Stimulated activated CD4-positive, alpha-beta T cell treated with anti-CD3 and anti-CD28 coated beads, Interleukin-15, amount 100 ng/mL, for 1 hour (primary cell): ENCODE measurements at places on chromosomes 3 and 15.

DNA sequence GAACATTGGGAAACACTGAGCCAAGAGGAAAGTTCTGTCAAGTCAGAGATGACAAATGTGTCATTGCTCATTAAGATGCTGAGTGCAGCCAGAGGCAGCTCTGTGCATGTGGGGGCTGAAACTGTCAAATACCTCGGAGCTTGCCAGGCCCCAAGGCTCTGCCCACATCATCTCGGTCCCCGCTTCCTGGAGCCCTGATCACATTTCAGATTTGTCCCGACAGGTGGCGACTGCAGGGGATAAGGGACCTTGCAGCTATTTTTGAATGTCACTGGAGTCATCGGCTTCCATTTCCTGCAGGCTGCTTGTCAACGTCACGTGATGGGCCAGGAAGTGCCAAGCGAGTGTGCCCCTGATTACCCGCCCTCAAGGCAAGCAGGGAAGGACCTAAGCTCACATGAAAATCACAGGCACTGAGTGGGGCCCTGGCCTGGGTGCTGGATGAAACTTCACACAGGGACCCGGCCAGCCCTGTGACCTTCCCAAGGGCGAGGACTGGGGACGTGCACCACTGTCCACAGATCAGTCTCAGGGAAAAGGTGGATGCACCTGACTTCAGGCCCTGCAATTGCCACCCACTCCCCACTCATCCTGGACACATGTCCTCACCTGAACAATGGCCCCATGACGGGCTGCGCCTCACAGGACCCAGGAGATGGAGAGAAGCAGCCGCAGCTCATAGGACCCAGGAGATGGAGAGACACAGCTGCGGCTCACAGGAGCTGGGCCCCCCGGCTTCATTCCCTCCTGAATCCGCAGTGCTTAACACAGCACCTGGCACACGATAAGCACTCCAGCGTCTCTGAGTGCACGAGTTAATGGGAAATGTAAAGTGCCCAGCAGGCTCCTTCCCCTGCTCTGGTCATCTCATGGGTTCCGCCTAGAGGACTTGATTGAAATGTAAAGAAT is 73.4 kb downstream of the NUP210 start:
- peak; percentile 39 for DNase-seq

- DNase-seq = no peak
Measured at GRCh38 chr15:73550190-73550589, 83.0 kb downstream of the NPTN start.

- no peak for DNase-seq
Measured at GRCh38 chr15:62770752-62771151, 271.8 kb upstream of the TPM1 start.

DNA sequence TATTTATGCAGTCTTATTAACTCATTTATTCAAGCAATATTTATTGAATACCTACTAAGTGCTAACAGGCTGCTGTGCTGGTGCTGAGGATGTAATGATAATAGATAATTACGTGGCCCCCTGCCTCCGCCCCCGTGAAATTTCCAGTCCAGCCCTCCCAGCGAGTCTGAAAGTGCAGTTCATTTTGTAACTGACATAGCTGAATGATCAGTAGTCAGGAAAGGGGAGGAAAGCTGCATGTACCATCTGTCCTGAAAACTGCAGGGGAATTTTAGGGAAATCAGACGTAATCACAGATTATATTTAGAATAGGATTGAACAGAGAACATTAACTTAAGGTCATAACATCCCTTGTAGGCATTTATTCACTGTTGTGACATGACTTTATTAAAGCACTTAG is 736.8 kb downstream of the MCTP2 start:
- no peak for DNase-seq

- DNase-seq = no peak
Measured at GRCh38 chr3:3013317-3014052, 96.7 kb downstream of the IL5RA start.

GRCh38 chr15:67021455-67021854 is 43.9 kb upstream of the SMAD3 start:
- DNase-seq = no peak

- no peak for DNase-seq
Measured at GRCh38 chr15:81117136-81117535, 16.9 kb upstream of the CFAP161 start.

DNA sequence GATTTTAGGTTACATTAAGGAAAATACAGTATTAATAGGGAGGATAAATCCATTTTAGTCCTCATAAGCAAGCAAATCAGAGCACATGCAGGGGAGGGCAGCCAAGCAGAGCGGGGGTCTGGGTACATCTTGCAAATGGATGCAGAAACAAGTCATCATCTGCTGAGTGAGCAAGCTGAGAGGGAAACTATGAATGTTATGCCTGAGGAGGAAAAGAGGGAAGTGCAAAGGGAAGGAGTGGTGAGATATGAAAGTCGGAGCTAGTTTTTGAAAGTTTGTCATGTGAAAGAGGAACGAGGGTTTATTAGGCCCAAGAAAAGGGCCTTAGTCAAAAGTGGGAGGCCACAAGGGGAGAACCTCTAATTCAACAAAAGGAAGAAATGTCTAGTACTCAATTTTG is 15.4 kb downstream of the PTX3 start:
- no peak for DNase-seq

DNA sequence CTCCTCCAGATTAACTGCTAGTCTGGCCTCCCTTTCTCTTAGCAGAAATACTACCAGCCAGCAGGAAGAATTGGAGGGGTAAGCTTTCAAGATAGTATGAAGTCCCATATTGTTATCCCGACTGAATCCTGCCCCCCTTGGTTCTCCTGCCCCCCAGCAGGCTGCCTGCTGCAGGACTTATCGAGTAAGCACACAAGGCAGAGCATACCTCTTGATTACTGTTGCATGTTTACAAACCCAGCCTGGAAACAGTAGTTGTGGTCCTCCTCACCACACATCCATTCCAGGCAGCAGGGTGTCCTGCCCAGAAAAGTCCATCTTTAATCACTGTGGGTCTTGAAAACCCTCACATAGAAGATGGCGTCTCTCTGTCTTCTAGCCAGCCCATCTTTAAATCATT is 66.8 kb upstream of the PPP2R3A start:
- DNase-seq = no peak

- no peak for DNase-seq
Measured at GRCh38 chr3:30602946-30603345, 3.5 kb upstream of the TGFBR2 start.

DNA sequence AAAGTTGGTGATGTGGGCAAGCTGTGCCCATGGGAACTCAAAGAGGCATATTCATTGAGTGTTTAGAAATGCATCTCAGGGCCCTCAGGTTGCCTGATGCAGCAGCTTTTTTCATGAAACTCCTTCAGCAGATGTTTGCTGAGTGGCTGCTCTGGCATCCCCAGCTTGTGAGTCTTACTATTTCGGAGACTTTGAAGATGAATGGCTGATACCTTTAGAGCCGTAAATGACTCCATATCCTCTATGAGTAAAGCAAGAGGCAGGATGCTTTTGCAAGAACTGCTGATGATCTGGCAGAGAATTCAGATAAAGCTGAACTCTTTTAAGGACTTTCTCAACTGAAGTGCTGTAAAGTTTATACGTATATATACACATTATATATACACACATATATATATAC is 384.3 kb downstream of the CACNA2D3 start:
- no peak for DNase-seq

DNA sequence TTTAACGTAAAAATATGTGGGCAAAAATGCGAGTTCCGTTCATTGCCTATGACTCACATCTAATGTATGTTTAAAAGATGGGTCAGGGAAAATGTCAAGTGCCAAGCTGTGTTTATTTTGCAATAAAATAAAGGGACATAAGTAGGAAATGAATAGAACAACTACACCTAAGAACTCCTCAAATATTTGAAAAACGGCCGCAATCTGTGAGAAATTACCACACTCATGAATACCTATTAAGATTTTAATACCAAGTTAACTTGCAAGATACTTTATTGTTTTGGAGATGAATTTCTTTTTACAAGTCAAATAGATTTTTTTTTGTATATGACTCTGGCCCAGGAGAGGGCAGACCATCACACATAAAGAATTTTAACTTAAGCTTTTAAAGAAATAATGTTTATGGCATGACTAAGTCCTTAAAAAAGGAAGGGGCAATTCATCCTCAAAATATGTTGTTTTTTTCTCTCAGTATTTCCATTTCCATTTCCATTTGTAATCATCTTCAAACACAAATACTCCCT is 152.7 kb downstream of the SUCNR1 start:
- DNase-seq = no peak

GRCh38 chr15:58627701-58628100 is 121.8 kb downstream of the ADAM10 start:
- DNase-seq = no peak

DNA sequence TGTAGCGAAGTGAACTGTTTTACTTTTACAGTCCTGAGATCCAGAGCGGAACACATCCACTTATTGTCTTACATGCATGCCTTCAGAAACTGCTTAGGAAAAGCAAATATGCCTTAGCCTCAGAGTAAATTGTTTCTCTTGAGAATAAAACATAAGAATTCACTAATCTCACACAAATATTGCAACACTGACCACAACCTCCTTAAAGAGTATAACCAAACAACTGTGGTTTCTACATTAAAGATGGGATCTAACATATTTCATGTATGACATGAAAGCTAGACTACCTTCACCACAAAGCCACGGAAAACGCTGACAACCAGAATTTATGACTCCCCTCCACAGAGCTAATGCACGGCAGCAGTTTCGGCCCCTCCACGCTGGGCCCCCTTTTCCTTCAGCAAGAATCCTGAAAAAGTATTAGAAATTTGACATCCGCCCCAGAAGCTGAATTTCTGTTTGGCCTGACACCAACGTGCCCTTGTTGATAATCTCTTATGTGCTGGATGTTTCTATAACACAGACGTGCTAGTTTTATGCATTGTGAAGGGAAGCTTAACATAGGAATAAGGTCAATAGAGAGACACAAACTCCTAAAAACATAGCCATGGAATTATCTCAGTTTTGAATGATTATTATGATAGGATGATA is 84.6 kb downstream of the GREM1 start:
- no peak for DNase-seq

DNA sequence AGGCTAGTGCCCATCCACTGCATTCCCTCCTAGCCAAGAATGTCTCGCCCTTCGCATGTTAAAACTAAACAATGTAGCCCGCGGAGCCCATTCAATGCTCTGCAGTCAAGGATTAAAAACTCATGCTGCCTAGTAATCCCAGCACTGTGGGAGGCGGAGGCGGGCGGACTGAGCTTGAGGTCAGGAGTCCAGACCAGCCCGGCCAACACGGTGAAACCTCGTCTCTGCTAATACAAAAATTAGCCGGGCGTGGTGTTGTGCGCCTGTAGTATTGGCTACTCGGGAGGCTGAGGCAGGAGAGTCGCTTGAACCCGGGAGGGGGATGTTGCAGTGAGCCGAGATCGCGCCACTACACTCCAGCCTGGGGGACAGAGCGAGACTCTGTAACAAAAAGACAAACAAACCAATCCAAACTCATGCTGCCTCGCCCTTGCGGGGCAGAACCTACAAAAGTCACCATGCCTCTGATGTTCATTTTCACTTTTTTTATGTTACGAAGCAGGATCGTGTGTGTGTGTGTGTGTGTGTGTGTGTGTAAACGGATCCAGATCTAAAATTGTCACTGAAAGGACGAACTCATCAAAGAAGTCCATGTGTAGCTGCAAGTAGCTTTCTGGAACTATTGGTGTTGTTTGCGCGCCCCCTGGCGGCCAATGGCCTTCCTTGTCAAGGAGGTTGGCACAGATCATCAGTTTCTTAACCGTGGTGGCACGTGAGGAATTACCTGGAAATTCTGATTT is 54.8 kb upstream of the SPESP1 start:
- DNase-seq = peak; percentile 90

GRCh38 chr15:53665930-53666329 is 93.5 kb downstream of the WDR72 start:
- DNase-seq = no peak

- DNase-seq = no peak
Measured at GRCh38 chr3:196985298-196985697, 16.7 kb upstream of the PIGZ start.

- DNase-seq = no peak
Measured at GRCh38 chr3:54822206-54822605, 105.7 kb downstream of the LRTM1 start.

GRCh38 chr3:168442502-168442901 is 346.8 kb upstream of the GOLIM4 start:
- DNase-seq = no peak

GRCh38 chr3:184558726-184559125 is 2.9 kb upstream of the EPHB3 start:
- DNase-seq = no peak

DNA sequence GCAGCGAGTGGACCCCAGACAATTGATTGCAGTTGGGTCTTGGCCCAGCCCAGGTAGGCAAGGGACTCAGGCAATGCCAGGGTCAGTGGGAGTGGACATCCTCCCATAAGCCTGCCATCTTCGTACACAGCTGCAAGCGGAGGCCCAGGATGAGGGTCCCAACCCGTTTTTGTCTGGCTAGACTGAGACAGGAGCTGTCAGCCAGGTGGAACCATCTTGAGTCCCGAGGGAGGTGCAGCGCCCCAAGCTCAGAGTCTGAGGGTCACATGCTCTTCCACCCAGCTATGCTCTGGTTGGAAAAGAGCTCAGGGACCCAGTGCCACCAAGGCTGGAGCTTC is 22.6 kb upstream of the IP6K2 start:
- DNase-seq = no peak

GRCh38 chr3:175200391-175201095 is 341.4 kb downstream of the NAALADL2 start:
- no peak for DNase-seq

DNA sequence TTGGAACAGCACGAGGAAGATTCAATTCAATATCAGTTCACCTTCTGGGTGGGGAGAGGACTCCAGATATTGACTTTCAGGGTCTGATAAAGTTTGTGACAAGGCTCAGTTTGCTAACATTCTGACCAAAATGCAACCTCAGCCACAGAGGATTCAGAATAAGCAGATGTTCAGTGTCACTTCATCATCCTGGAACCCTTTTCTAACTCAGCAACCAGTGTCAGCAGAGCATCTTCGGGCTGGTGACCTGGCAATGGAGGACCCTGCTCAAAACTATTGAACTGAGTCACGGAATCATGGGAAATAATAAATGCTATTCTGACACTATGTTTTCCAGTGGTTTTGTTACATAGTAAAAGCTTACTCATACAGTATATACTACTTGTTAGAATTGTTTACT is 433.4 kb upstream of the CFAP20DC start:
- DNase-seq = no peak

DNA sequence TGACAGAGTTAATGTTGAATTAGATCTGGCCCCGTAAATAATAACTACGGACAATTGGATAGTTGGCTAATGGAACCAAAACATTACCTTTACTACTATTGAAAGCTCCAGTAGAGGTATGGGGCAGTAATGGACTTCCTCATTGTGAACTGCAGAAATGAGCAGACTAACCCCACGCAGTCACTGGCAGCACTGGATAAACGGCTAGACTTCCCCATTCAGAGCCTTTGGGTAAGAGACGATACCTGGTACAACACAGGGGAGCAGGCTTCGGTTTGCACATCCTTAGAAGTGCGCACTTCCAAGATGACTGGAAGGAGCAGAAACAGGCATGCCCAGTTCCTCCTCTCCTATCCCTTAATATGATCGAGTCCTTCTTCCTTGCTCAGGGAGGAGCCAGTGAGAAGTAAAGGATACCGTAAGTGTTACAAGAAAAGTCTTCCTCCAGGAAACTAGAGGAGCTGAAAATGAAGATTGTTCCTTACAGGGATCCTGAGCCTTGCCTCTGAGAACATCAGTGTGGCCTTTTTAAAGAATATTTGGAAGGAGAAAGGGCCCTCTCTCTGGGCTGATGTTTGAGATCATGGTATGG is 100.5 kb upstream of the NECTIN3 start:
- DNase-seq = no peak

GRCh38 chr15:52790169-52790708 is at the start of gene ONECUT1:
Gene ONECUT1 (minus strand): TSS chr15:52790336. CDS start chr15:52789884, 452 bp downstream.
- DNase-seq = no peak
